ENCODE measurements at places on chromosomes 6 and 20.

DNA sequence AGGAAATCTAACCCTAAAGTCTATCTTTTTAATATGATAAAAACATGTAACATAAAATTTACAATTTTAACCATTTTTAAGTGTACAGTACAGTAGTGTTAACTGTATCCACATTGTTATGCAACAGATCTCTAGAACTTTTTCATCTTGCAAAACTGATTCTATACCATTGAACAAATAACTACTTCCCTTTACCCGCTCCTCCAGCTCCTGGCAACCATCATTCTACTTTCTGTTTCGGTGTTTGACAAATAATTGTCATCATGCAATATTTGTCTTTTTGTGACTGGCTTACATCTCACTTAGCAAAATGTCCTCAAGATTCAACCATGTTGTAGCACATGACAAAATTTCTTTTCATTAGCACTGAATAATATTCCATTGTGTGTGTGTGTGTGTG, 203.2 kb downstream of the SIM1 start:
- no peak for DNase-seq

DNA sequence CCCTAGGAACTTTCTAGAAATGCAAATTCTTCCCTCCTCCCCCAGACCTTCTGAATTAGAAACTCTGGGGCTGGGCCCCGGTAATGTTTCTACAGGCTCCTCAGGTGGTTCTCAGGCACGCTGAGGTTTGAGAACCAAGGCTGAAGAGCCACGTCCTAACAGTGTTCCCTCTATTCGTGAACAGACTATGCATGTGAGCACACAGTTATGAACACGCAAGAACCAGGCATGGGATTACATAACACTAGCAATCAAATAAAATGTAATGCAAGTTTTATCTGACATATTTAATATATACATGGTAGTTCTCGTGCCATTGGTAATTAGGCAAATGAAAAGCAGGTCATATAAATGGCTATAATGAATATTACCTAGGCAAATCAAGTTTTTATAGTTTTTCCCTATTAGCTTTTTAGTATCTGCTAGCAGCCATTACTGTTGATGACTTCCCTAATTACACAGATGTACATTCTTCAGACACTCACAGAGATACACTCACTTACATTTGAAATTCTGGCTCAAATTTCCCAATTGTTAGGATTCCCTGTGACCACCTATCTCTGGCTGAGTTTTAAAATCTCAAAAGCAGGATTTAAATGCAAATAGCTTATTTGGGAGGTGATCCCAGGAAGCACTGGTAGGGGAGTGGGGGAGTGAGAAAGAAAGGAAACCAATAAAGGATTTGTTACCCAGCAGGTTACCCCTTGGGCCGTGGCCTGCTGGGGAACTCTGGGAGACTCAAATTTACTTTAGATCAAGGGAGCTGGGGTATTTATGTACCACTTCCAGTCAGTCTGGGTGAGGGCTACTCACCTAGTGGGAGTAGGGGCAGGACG, 104.1 kb downstream of the TCP11 start:
- DNase-seq = no peak

GRCh38 chr6:80454197-80454596, 347.7 kb downstream of the BCKDHB start:
- no peak for DNase-seq

- peak; percentile 60 for DNase-seq
These were observed 4.1 kb upstream of the ZKSCAN8 start for GRCh38 chr6:28137505-28137981.

DNA sequence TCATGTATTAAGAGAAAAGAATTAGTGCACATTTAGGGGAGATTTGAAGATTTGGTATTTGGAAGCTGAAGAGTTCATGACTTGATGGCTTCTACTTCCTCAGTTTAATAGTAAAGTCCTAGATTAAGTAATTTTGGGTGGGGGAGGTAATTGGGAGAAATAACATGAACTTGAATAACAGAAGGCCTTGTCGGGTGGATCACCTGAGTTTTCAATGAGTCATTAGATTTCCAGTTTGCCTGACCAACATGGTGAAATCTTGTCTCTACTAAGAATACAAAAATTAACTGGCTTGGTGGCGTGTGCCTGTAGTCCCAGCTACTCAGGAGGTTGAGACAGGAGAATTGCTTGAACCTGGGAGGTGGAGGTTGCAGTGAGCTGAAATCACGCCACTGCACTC, 181.0 kb downstream of the GJA1 start:
- DNase-seq = no peak

GRCh38 chr6:43258807-43259686, 15.8 kb downstream of the TTBK1 start:
- DNase-seq = no peak

GRCh38 chr20:53445321-53445731, 148.3 kb downstream of the ZNF217 start:
- no peak for DNase-seq

DNA sequence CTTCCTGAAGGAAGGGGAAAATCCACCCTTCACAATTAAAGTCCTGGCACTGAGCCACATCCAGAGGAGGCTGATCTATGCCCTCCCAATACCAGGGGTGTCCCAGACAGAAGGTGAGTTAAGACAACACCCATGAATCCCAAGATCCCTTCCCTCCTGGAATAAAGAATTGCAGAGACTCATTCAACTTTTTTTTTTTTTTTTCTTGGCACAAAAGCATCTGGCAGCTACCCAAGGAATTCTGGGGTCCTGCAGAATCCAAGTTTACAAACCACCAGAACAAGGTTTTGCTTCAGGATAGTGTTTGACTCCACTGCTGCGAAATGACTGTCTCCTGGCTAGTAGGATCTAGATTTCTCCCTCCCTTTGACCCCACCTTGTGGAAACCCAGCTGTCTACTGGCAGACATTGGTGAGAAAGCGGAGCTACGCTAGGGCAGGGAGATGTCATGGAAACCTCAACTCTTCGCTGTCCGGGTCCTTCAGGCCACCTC, 37.4 kb downstream of the JAG1 start:
- no peak for DNase-seq

DNA sequence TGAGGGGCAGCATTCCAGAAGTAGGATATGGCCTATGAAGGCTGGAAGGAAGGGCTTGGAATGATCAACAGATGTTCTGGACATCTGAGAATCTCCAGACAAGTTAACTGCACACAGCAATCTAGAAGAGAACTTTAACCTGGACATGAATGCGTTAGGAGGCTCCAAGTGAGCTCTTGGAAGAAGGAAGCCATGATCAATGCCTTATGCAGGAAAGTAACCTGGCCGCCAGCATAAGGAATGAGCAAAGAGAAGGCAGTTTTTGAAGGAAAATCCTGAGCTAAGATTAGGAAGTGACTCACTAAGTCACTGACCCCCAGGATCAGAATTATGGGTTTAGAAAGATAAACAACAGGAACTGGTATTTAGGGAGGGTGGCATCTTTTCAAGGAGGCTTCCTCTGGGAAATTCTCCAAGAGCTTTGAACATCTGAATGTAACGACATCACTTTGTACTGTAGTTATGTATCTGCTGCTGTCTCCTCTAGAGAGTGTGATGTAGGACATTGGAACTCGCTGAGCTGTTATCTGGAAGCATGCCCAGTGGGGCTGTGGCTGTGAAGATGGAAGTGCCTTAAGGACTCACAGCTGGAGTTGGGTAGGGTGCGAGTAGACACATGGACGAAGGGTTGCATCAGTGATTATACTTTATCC, 236.8 kb downstream of the PACRG start:
- DNase-seq = no peak

DNA sequence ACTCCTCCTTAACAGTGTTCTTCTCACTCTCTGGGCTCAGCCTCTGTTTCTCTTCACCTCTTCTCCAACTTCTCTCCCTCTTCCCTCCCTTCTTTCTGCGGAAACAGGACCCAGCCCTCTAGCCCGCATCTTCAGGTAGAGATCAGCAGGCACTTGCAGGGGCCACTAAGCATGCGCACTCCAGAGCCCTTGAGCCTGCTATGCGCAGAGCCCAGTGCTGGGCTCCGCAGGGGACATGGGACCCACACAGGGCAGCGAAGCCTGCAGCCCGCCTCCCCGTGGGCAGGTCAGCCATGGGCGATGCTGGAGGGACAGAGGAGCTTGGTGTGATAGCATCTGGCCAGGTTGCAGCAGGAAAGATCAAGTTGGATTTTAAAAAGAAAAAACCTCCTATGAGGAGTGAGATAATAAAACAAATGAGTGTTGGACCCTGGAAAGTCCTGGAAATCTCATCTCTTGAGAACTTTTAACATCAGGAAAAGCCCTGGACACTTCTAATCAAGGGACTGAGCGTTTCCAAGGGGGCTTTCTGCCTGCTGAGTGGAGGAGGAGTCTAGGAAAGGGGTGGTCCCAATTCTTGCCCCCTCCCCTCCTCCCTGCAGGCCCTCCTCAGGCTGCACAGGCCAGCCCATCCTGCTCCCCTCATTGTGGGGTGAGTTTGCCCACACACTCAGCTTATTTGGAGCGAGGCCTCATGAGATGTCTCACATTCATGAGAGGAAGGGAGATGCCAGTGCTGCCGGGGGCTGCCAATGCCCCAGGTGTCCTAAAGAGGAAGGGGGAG, 71.9 kb downstream of the MDGA1 start:
- no peak for DNase-seq

- no peak for DNase-seq
These were observed 43.0 kb downstream of the JARID2 start for GRCh38 chr6:15288856-15289255.

All from pons (tissue), 1 donor.